ENCODE measurements at places on chromosomes 5 and 9.

DNA sequence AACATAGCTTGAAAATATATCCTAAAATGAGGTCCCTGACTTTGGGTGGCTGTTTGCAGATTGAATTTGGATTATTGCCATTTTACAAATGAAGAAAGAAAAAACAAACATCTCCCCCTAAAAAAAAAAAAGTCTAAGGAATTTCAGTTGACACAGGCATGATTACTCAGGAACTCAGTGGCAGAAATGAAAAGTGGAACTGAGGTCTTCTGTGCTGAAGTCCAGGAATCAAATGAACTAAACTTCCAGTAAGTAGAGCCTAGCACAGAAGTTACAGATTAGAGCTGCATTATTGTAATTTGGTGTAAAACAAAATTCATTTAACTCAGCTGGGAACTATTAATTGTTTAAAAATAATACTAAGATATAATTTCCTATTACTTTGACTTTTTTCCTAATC lies 26.7 kb downstream of the FAM170A start:
- DNase-seq = no peak

GRCh38 chr9:113641100-113641885 lies 177.8 kb downstream of the RGS3 start:
- no peak for DNase-seq

DNA sequence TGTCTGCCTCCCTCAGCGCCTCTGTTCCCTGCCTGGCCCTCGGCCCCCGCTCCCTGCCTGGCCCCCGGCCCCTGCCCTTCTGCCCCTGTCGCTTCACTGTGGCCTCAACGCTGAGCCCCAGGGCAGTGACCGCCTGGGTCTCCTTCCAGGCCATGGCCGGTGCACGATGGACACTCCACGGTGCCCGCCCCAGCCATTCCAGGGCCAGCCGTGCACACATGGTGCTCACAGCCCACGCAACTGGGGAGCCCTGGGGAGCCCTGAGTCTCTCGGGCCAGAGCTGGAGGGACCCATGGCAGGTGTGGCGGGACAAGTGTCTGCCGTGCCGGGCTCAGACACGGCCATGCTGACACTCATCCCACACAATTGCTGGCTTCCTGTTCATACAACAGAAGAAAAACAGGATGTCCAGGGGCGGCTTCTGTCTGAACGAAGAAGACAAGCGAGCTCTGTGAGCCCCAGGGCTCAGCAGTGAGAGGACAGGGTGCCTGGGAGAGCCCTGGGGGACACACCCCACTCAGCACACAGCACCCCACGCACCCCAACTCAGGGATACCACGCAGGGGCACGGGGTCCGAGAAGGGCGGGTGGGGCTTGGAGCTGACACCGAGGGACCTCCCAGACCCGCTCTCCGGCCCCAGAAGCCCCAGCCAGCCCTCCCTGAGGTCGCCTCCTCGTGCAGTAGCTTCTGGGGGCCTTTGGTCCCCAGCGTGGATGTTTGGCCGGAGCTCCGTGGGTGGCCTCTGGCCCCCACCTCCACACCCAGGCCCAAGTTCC lies 35.7 kb downstream of the EXD3 start:
- peak; percentile 28 for DNase-seq

GRCh38 chr9:113499876-113500497 lies 36.5 kb downstream of the RGS3 start:
- DNase-seq = no peak

- DNase-seq = no peak
Measured at GRCh38 chr9:3708751-3709150, 182.9 kb upstream of the RFX3 start.

- DNase-seq = no peak
Measured at GRCh38 chr5:14153932-14154731, 11.0 kb downstream of the TRIO start.

DNA sequence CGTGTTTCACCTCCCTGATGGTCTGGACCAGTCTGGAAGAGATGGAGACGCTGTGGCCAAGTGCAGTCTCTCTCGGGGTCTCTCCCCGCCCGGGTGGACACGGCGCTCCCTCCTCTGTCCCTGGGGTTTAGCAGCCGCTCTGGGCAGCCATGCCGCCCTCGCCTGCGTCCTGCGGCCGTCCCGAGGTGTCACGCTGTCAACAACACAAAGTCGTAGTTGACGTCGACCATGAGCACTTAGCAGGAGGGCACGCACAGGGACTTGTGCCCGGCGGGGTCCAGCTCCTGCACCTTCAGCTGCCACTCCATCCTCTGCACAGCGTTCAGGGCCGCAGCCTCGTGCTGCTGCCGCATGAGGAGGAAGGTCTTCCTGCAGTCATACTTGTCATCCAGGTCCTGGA lies 368.9 kb downstream of the CDH9 start:
- no peak for DNase-seq

DNA sequence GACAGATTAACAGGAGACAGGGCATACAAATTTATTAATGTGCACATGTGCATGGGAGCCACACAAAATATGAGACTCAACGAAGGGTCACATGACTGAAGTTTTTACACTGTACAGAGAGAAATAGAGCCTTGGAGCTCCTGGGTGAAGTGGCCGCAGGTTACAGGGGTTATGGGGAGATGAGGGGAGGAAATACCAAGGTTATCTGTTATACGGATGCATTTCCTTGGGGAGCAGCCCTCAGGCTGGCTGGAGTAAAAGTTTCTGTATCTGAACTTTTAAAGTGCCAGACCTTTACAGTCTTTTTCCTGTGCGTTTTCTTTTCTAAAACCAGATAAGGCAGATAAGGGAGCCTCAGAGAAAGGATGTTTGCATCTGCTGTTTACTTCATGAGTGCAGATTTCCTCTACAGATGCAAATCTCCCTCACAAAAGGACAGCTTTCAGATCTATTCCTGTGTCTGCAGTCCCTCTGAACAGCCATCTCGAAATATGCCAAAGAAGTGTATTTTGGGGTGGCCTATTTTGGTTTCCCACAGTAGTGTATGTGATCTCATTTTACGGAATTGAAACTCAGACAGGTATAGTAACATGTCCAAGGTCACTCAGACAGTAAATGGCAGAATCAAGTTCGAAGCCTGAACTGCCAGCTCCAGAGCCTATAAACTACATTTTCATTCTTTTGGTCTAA lies 139.3 kb upstream of the FBXL17 start:
- DNase-seq = no peak

GRCh38 chr9:123960366-123960765 lies 30.4 kb upstream of the DENND1A start:
- no peak for DNase-seq

DNA sequence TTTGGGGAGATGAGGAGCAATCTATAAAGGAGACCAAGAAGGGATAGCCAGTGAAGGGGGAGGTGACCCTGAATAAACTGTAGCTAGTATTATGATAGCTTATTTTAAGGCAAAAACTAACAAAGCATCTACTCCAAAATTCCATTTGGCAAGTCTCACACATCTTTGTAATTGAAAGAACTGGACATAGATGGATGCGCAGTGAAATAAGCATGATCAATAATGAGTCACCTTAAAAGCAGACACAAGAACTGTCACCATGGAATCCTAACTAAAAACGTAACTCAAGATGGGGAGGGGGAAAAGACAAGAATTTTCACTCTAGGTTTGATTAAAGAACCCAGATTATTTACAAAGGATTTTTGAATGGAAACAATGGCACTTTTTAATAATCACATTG lies 164.5 kb downstream of the MED27 start:
- no peak for DNase-seq

GRCh38 chr5:152185547-152186245 lies 219.4 kb downstream of the NMUR2 start:
- no peak for DNase-seq

- no peak for DNase-seq
Measured at GRCh38 chr5:77010243-77010642, 20.0 kb upstream of the AGGF1 start.

DNA sequence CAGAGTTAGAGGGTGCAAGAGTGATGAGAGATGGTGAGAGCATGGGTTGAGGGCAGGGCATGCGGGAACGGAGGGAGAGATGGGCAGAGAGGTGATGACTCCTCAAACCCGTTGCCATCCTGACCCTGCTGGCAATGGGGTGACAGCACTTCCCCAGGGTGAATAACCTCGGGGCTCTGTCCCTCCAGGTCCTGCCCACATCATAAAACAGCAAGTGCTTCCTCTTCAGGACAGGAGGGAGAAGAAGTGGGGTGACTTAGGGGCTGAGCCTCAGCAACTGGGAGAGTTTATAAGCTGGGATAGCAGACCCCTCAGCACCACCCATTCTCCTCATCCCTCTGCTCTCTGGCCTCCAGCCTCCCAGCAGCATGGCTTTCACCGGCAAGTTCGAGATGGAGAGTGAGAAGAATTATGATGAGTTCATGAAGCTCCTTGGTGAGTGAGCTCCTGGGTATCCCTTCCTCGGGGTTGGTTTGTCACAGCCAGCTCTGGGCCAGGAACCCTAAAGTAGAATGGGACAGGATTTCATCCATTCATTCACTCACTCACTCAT lies at the start of gene FABP6:
FABP6 (plus strand) TSS at position 317 of the 553 bp plus-strand sequence; CDS start at position 369, 52 bp downstream.
- DNase-seq = no peak

- no peak for DNase-seq
Measured at GRCh38 chr5:167565189-167565954, 726.1 kb upstream of the WWC1 start.

GRCh38 chr5:135402031-135402430 lies 3.0 kb upstream of the MACROH2A1 start:
- DNase-seq = no peak

GRCh38 chr5:32278406-32278805 lies 34.3 kb downstream of the MTMR12 start:
- DNase-seq = no peak

GRCh38 chr5:54040018-54040417 lies 270.4 kb downstream of the ARL15 start:
- no peak for DNase-seq

DNA sequence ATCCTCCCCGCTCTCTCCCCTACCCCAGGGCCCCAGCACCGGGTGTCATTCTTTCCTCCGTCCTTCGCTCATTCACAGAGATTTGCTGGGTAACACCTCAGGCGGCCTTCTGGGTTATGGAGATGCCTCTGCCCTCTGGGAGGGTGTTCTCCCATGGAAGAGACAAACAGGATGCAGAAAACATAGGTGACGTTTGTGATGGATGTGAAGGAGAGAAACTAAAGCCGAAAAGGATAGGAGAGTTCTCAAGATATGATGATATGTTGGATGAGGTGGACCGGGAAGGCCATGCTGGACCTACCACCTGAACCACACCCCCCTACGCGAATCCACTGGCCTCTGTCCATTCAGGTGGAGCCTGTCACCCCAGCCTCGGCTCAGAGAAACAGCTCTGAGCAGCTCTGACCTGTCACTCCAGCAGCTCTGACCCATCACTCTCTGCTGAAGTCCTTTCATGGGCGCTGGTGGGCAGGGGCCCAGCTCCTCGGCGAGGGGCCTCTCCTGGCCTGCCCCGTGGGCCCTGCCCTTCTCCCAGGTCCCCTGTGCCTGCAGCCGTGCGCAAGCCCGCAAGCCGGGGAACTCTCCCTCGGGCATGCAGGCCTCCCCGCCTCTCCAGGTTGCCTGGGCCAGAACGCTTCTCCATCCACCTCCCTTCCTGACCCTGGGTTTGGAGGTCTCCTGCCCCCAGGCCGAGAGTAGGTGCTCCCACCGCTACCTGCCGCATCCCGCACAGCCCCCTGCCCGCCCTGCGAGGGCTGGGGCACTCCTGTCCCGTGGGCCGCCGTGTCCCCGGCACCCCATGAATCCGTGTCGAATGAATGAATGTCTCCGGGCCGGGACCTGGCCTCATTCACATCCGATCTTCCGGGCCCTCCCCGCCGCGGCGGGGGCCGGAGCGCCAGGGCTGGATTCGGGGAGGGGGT lies 717 bp upstream of the NCS1 start:
- DNase-seq = no peak

DNA sequence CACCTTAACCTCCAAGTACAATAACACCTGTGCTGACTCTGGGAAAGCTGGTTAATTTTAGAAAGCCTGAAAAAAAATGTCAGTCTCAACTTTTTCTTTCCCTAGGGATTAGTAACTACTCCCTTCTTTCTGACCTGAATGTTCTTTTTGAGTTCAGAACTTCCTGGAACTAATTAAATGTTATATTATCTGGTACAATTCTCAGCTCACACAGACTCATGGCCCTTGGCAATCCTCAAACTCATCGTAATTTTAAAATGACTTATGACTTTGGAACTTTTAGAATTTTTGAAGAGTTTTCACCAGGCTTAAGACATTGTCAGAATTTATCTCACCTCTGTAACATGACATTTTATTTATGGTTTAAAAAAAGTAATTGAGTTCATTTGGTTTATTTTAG lies 315.0 kb downstream of the FER start:
- no peak for DNase-seq

- no peak for DNase-seq
Measured at GRCh38 chr5:98454407-98454806, 319.1 kb upstream of the RGMB start.

DNA sequence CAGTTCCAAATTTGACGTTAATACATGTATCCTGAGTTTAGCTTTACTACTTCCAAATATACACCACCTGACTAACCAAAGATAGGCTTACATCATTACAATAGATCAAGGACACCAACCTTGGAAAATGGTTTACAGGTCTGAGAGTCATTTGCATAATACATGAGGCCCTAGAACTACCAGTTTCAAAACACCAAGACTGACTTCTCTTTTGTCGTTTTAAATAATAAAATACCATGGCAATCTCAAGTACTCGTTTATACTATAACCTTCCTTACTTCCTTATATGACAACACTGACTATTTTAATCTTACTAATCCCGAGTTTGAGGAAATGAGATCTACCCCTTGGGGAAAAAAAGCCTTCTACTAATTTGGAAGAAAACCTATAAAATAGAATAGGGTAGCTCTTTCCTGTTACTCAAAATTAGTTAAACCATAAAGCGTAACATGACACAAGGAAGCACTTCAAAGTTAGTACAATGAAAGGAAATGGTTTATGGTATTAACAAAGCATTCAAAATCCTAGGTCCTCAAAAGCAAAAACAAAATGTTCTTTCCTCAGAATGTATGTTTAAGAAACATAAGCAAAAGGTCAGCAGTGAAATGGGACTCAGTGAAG lies 42.1 kb downstream of the UBQLN1 start:
- no peak for DNase-seq

- DNase-seq = no peak
Measured at GRCh38 chr5:2570586-2570985, 180.9 kb downstream of the IRX2 start.

DNA sequence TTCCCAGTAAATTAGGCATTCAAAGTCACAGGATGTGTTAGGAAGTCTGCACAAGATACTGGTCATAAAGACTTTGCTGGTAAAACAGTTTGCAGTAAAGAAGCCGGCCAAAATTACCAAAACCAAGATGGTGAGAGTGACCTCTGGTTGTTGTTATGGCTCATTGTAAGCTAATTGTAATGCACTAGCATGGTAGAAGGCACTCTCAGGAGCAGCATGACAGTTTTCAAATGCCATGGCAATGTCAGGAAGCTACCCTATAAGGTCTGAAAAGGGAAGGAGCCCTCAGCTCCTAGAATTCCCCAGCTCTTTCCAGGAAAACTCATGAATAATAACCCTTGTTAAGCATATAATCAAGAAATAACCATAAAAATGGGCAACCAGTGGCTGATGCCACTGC lies 64.3 kb upstream of the TNC start:
- no peak for DNase-seq

DNA sequence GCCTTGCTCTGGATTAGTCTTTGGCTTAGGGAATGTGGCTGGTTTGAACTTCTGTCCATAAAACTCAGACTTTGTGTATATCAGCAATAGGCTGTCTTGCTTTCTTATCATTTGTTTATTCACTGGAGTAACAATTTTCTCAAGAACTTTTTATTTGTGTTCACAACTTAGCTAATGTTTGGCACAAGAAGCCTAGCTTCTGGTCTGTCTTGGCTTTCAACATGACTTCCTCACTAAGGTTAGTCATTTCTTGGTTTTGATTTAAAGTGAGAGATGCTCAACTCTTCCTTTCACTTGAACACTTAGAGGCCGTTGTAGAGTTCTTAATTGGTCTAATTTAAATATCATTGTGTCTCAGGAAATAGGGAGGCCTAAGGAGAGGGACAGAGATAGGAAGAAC lies 4.9 kb downstream of the FBXO38 start:
- no peak for DNase-seq
